ENCODE measurements at places on chromosomes 2 and 18.

DNA sequence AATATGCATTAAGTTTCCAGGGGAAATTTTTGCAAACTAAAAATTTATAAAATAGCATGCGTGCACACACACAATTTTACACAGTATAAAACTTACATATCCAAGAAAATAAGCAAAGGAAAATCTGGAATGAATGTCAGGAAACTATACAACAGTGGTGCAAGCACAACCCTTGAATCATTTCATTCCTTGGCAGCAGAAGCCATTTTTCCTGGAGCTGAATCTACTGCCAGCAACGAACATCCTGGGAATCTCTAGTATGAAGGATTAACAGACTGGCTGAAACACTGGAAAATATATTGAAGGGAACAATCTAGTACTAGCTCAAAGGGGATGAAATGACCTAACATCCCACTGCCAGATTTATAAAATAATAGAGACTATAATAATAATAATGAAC, 235.3 kb downstream of the DYM start:
- peaks cover 22% of the 10 kb centered on the region for H3K4me1 ChIP-seq
- H3K27me3 ChIP-seq, result no peaks in the 10 kb centered on the region
- H3K4me3 ChIP-seq, result no peak overlapping the region
- H3K27ac ChIP-seq, result no peak overlapping the region
- no peak for DNase-seq
- no peaks in the 10 kb centered on the region for H3K36me3 ChIP-seq

DNA sequence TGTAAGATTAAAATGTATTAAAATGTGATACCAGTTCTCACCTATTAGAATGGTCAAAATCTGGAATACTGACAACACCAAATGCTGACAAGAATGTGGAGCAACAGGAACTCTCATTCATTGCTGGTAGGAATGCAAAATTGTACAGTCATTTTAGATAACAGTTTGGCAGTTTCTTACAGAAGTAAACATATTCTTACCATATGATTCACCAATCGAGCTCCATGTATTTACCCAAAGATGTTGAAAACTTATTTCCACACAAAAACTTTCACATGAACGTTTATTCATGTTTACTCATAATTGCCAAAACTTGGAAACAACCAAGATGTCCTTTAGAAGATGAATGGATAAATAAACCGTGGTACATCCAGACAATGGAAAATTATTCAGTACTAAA, 1193.5 kb upstream of the ACVR2A start:
- H3K27me3 ChIP-seq, result no peaks in the 10 kb centered on the region
- H3K4me1 ChIP-seq, result no peaks in the 10 kb centered on the region
- no peak for DNase-seq
- no peak overlapping the region for H3K27ac ChIP-seq
- H3K4me3 ChIP-seq, result no peak overlapping the region
- no peaks in the 10 kb centered on the region for H3K36me3 ChIP-seq

DNA sequence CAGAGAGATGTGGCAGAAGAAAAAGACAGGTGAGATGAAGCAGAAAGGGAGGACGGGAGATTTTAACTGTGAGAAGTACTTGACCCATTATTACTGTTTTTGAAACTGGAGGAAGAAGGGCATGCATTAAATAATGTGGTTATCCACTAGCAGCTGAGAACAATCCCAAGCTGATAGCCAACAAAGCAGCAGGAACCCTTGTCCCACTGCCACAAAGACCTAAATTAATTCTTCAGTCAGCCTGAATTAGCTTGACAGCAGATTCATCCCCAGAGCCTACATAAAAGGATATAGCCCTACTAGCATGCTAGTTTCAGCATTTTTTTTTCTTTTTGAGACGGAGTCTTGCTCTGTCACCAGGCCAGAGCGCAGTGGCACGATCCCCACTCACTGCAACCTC, 19.5 kb upstream of the REG3A start:
- H3K4me1 ChIP-seq, result no peaks in the 10 kb centered on the region
- H3K27ac ChIP-seq, result no peak overlapping the region

DNA sequence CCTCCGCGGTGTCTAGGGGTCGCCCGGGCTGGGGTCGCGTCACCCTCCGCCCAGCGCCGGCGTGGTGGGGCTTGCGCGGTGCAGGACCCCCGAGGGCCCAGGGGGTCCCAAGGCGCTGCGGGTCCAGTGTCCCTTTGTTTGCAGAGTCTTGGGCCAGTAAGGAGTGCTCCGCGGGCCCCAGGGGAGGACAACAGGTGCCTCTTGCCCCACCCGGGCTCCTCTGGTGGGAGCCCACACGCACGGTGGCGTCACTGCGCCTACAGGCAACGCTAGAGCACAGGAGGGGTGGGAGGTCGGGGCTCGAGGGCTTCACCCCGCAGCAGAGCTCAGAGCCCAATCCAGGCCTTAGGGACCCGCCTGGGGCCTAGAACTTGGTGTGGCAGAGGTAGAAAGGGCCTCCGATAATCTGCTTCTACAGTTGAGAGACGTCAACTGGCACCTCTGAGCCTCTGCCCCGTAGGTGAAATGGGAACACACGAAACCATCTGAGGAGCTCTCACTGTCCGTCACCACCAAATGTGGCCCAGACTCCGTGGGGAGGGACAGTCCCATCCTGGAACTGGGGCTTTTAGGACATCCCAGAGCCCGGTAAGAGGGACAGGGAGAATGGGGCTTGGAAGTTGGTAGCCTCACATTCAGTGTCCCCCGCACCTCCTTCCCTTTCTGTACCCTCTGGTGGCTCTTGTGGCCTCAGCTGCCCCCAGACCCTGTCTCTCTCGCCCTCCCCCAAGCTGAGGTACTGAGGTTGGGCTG, 1.4 kb downstream of the ARID5A start:
- H3K36me3 ChIP-seq, result peaks cover 6% of the 10 kb centered on the region
- peaks cover 24% of the 10 kb centered on the region for H3K4me1 ChIP-seq
- no peak overlapping the region for H3K27ac ChIP-seq
- no peak for DNase-seq
- H3K4me3 ChIP-seq, result peak overlapping the region; percentile 76

GRCh38 chr18:2515908-2516625, 55.2 kb downstream of the METTL4 start:
- peak; percentile 92 for DNase-seq
- no peaks in the 10 kb centered on the region for H3K27me3 ChIP-seq
- peaks cover 6% of the 10 kb centered on the region for H3K36me3 ChIP-seq
- peak overlapping the region; percentile 61 for H3K27ac ChIP-seq
- H3K4me1 ChIP-seq, result peaks cover 19% of the 10 kb centered on the region
- peak overlapping the region; percentile 5 for H3K4me3 ChIP-seq

DNA sequence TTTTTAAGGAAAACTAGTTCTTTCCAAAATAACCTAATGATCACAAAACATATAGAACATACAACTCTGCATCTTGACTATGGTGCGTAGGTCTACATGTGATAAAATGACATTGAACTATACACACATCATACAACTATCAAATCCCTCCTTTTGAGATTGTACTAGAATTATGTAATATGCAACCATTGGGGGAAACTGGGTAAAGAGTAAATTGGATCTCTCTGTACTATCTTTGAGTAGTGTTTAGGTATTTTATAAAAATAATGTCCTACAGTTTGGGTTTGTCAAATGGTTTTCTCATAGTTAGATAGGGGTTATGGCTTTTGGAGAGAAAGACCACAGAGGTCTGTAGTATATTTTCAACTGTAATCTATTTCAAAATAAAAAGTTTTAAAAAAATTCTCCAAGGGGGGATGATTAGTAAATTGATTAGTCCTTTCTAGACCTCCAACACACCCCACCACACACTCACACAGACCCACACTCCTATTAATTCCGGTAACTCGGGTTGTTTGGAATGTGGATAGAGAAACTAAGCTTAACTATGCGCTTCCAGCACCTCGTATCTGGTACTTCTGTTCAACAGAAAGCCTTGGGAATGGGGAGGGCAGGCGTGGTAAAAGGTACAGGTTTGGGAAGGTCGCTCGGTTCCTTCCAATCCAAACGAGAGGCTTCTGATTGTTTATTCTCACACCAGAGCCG, 695 bp upstream of the BIRC6 start:
- H3K27ac ChIP-seq, result peak overlapping the region; percentile 76
- DNase-seq, result no peak
- no peaks in the 10 kb centered on the region for H3K27me3 ChIP-seq
- peaks cover 27% of the 10 kb centered on the region for H3K4me1 ChIP-seq

DNA sequence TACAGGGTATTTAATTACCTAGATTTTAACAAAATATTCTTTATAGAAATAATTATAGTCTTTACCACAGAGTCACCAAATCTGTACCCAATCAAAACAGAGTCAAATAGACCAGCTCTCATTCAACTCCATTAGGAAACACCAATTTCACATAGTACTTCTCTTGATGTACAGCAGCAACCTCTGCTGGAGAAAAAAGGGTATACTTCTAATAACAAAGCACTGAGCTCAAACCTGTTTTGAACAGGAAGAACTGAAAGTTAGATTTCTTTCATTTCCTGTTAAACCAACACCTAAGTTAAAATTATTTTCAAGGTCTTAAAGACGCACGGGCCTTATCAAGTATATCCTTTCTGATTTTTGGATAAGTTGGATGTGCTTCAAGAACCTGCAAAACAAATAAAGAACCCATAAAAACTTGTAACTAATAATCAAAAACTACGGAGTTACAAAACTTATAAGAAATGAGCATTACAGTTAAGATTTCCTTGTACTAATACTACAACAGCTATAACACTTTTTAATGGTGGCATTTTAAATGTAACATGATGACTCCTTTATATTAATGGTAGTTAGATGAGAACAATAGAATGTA, 79.0 kb downstream of the TTC21B start:
- H3K4me1 ChIP-seq, result peaks cover 13% of the 10 kb centered on the region
- no peaks in the 10 kb centered on the region for H3K27me3 ChIP-seq
- H3K36me3 ChIP-seq, result peaks cover 7% of the 10 kb centered on the region
- H3K27ac ChIP-seq, result no peak overlapping the region

GRCh38 chr2:142306131-142306530, 175.3 kb upstream of the LRP1B start:
- no peaks in the 10 kb centered on the region for H3K36me3 ChIP-seq
- H3K4me3 ChIP-seq, result no peak overlapping the region
- H3K4me1 ChIP-seq, result no peaks in the 10 kb centered on the region
- no peaks in the 10 kb centered on the region for H3K27me3 ChIP-seq
- no peak overlapping the region for H3K27ac ChIP-seq

DNA sequence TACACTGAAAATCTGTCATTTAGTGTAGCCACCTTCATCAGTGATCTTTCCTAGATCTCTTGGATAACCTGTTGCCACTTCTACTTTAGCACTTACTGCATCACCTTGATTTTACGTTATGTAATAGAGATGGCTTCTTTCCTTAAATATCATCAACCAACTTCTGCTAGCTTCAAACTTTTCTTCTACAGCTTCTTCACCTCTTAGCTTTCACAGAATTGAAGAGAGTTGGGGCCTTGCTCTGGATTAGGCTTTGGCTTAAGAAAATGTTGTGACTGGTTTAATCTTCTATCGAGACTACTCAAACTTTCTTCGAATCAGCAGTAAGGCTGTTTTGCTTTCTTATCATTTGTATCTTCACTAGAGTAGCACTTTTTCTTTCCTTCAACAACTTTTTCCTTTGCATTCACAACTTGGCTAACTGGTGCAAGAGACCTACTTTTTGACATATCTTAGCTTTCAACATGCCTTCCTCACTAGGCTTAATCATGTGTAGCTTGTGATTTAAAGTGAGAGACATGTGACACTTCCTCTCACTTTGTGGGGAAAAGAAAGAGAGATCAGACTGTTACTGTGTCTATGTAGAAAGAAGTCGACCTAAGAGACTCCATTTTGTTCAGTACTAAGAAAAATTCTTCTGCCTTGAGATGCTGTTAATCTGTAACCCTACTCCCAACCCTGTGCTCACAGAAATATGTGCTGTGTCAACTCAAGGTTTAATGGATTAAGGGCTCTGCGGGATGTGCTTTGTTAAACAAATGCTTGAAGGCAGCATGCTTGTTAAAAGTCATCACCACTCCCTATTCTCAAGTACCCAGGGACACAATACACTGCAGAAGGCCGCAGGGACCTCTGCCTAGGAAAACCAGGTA, 99.6 kb downstream of the ATL2 start:
- H3K27me3 ChIP-seq, result no peaks in the 10 kb centered on the region
- no peak overlapping the region for H3K4me3 ChIP-seq
- no peak overlapping the region for H3K27ac ChIP-seq

GRCh38 chr2:140863713-140864112, 1267.1 kb downstream of the LRP1B start:
- H3K4me1 ChIP-seq, result no peaks in the 10 kb centered on the region
- H3K27ac ChIP-seq, result no peak overlapping the region
- H3K36me3 ChIP-seq, result no peaks in the 10 kb centered on the region
- DNase-seq, result peak; percentile 69

Data from MCF 10A (cell line).